ENCODE measurements at places on chromosomes 4 and X. TPM values are rescaled to one million over a fixed set of nuclear protein-coding genes. Genes with fewer than 3 reads are reported as not detected.

GABRG1 gene
- total RNA-seq, result 0.25 TPM

RENBP gene
- total RNA-seq, result 43.8 TPM

S100G gene
- total RNA-seq, result not detected

RAB40A gene
- 1.2 TPM for total RNA-seq

ENPP6 gene
- 0.97 TPM for total RNA-seq

STBD1 gene
- total RNA-seq, result 3.7 TPM

TEX13B gene
- 0.14 TPM for total RNA-seq

PAGE2 gene
- total RNA-seq, result not detected

CXXC4 gene
- total RNA-seq, result 43.8 TPM

DCAF4L1 gene
- 1.3 TPM for total RNA-seq

PCDH18 gene
- 50.3 TPM for total RNA-seq

LDOC1 gene
- 0.94 TPM for total RNA-seq
